ENCODE measurements at places on chromosomes 3 and 15. TPM values are rescaled to one million over a fixed set of nuclear protein-coding genes. Genes with fewer than 3 reads are reported as not detected.

Gene GOLGA6L7
- total RNA-seq, result not detected

Gene ANKRD63
- total RNA-seq, result not detected

Gene NR1I2
- 0.07 TPM for total RNA-seq

Gene SLC22A14
- not detected for total RNA-seq

Gene RBSN
- 19.1 TPM for total RNA-seq

Gene ZNF660
- total RNA-seq, result 0.11 TPM

Gene GPR160
- 9.5 TPM for total RNA-seq

Gene CRABP1
- total RNA-seq, result not detected

Gene RAB6B
- 0.91 TPM for total RNA-seq

Gene SERF2
- total RNA-seq, result 683 TPM

Gene DUOX1
- total RNA-seq, result not detected

Gene ZNF662
- 0.93 TPM for total RNA-seq

Gene KCNMB2
- not detected for total RNA-seq

Gene TMEM212
- total RNA-seq, result not detected

Gene SLC38A3
- not detected for total RNA-seq

Gene HRH1
- 0.43 TPM for total RNA-seq

Gene EPHB1
- 0.43 TPM for total RNA-seq

Gene CHRFAM7A
- total RNA-seq, result not detected

Gene BCL2A1
- 17.5 TPM for total RNA-seq

Gene TTLL13
- 0.34 TPM for total RNA-seq

Gene PTH1R
- not detected for total RNA-seq

Gene STXBP5L
- not detected for total RNA-seq

Gene TUSC7
- total RNA-seq, result not detected

Gene SOX2
- total RNA-seq, result not detected

Gene CDCP1
- total RNA-seq, result 21.8 TPM

Gene TRPM1
- not detected for total RNA-seq

Gene MELTF
- 9.0 TPM for total RNA-seq

Gene FBXL22
- total RNA-seq, result 0.73 TPM

Gene ARHGAP11A
- 143 TPM for total RNA-seq

Gene TM4SF18
- not detected for total RNA-seq

Gene RARRES1
- total RNA-seq, result not detected

Gene WDR73
- total RNA-seq, result 26.0 TPM

Gene ANKRD34C
- total RNA-seq, result not detected

Gene WDR93
- total RNA-seq, result not detected

Gene ELL3
- 1.4 TPM for total RNA-seq

Gene CAND2
- total RNA-seq, result 1.7 TPM
